AG09319 (cell line): ENCODE measurements at places on chromosomes 3 and 15.

DNA sequence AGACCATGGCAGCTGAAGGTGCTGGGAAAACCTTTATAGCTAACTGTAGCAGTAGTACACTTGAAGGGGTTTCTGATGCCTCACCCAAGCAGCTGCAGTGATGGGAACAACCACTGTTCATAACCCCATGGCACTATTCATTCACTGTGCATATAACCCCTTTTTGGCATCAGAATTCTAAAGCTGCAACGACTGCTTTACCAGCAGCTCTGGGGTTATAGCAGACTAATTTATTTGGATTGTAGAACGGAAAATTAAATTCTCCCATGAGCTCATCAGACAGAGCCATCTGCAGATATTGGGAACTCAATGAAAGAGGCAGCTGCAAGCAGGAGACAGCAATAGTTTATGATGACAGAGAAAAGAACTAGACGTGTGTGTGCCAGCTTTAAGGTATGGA is 28.6 kb downstream of the TFDP2 start:
- DNase-seq = no peak

- DNase-seq = no peak
Measured at GRCh38 chr3:78792212-78792611, 975.6 kb downstream of the ROBO1 start.

DNA sequence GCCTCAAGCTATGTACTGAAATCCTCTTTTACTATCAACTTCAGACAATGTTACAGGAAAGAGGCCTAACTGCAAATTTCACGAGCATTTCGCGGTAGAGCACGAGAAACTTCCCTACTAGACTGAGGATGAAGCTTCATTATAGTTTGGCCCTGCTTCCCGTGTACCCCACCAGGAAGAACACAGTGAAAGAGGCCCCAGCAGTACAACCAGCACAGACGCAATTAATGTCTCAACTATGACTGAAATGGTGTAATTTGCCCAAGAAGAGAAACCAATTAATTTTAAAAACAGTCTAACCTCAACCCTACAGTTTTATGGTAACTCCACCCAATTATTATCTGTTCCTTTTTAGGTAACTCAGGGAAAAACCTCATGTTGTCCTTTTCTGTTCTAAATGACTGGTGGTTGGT is 12.1 kb downstream of the CHSY1 start:
- no peak for DNase-seq

DNA sequence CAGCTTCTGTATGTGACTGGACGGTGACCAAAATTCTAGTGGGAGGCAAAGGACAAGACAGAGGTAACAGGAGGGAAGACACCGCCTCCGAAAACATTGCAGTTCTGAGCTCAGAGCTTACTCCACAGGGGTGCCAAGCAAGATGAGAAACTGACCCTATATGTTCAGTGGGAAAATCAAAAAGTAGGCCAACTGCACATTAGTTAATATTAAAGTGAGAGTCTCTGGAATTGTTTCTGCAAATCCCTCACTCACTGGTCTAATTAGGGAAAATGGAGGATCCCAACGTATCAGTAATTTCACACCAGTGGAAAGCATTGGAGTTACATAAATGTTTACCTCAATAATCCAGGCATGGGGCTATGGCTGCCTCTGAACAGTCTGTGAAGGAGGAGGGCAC is 313.3 kb upstream of the KCNH8 start:
- DNase-seq = no peak

GRCh38 chr15:78399091-78399490 is 38.9 kb upstream of the IREB2 start:
- no peak for DNase-seq

DNA sequence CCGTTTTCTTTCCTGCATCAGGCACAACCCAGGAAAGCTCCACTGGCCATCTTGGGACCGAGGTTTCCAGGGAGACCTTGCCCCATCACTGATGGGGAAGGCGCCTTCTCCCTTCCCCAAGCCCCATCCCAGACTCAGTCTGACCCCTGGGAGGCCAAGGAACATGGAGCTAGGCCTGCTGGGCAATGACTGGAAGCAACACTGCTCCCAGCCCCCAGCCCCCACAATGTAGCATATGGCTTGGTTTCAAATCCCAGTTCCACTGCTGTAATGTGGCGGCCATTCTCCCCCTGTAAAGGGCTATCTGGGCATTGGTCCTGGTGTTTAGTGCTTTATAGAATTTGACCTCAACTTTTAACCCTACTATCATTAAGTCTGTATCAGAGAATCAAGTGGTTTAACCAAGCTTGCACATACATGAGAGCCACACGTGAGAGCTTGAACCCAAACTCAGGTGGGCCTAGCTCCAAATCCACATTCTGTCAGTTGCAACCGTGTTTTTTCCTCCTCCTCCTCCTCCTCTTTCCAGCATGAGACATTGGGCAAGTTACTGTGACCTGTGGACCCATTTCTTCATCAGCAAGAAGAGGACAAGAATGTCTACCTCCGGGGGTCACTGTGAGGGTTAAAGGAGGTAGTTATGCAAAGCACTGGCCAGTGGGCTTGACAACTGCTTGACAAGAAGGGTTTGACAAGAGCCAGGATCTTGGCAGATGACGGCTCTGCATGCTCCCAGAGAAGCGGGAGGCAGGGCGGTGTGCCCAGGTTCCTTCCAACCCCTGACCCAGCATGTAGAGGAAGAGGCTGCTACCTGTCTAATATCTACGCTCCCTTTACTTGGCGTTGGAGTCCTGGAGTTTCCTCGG is 37.4 kb downstream of the KLHL25 start:
- no peak for DNase-seq
